ENCODE measurements at places on chromosomes 3 and 15.
A peak's percentile ranks its signal among the peaks of the same experiment; 100 is the strongest.

DNA sequence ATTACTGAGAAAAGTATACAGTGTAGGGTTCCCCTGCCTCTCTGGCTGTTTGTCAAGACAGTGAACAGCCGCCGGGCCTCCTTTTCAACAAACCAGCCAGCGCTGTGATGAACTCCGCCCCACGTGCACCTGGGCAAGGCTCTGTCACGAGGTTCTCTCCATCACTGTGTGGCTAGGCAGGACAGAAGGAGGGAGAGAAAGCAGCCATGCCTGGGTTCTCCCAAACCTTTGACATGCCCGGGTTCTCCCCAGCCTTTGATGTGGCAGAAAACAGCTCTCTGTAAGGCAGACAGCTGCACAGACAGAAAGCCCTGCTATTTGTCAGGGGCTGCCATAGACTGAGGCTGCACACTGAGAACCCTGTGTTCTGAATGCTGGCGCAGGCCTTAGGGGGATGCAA is 101.4 kb upstream of the TRPM1 start:
- no peak for DNase-seq

DNA sequence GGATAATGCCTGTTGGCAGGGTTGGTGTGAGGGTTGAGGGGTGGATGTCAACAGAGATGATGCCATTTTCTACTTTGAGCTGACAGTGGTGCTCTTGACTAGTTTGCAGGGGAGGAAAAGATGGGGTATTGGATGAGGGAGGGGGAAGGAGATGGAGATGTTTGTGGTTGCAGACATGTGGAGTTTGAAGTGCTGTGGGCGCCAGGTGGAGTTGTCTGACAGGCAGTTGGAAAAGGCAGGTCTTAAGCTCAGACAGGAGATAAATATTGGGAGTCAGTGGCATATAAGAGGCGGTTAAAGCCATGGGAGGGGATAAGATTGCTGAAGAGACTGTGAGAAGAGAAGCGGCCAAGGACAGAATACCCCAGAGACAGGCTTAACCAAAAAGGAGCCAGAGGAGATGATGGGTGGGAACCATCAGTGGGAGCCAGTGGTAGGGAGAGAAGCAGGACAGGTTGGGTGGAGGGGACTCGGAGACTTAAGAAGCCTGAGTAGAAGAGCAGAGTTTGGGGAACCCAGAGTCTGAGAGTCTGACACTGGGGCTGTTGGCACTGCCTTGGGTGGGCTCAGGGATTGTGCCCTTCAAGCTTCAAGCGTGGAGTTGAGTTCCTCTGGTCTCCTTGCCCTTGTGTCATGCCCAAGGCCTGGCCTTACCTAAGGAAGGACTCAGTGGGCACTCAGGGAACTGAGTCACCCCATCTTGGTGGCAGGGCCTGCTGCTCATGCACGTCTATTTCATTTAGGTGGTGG is 13.9 kb downstream of the COPG1 start:
- DNase-seq, result no peak

- DNase-seq, result peak; percentile 6
These were observed 34.3 kb downstream of the ASTE1 start for GRCh38 chr3:130992344-130992743.

DNA sequence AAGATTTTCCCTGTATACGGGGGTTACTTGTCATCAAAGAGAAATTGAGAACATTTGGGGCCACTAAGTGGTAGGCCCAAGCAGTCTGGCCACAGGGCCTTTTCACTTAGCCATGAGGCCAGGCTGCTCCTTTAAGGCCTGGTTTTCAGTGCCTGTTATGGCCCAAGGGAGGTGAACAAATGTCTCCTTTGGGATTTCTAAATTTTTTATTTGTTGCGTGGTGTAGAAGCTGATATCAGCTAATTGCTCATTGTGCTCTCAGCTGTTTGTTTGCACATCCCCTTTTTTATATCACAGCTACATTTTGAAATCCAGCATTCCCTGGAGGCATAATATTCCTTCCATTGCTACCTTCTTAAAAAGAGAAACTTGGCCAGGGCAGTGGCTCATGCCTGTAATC is 48.5 kb downstream of the RLBP1 start:
- DNase-seq, result no peak

GRCh38 chr3:78887029-78887428 is 880.8 kb downstream of the ROBO1 start:
- no peak for DNase-seq

GRCh38 chr3:81195478-81195877 is 566.0 kb downstream of the GBE1 start:
- DNase-seq, result no peak

DNA sequence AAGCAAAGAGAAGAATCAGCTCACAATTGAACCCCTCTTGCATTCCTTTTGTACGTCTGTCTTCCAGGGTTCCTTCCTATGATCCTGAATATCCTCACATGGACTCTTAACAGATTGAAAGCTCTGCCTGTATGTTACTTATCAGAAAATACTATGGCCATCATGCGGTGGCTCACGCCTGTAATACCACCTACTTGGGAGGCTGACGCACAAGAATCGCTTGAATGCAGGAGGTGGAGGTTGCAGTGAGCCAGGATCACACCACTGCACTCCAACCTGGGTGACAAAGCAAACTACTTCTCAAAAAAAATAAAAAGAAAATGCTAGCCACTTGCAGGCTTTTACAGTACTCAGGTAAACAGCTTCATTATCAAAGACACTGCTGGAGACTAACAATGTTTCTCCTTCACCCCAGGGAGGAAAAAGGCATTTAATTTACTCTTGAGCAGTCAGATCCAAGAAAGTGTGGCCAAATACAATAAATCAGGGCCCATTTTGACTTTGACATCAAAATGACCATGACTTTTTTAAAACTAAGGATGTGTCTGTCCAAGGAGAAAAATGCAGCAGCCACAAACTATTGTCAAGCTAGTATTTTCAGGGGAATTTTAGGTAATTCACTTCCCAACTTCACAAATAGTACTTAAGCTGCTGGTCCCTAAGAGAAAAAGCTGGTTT is 27.3 kb downstream of the NPTN start:
- no peak for DNase-seq

- no peak for DNase-seq
These were observed 50.6 kb downstream of the GMNC start for GRCh38 chr3:190811775-190812480.

- no peak for DNase-seq
These were observed 13.3 kb downstream of the EIF3J start for GRCh38 chr15:44550256-44550655.

GRCh38 chr15:22799902-22800301 is 13.5 kb downstream of the NIPA1 start:
- DNase-seq, result no peak

DNA sequence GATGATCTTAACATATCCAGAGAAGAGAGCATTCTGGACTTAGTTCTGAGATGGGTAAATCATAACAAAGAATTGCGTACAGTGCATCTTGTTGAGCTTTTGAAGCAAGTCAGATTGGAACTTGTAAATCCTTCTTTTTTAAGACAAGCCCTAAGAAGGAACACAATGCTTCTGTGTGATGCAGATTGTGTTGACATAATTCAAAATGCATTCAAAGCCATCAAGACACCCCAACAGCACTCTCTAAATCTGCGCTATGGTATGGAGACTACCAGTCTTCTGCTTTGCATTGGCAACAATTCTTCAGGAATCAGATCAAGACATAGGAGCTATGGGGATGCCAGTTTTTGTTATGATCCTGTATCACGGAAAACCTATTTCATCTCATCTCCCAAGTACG is 8.6 kb downstream of the KBTBD12 start:
- DNase-seq, result no peak

GRCh38 chr3:73028803-73029202 is 32.2 kb downstream of the PPP4R2 start:
- DNase-seq, result no peak

- DNase-seq, result no peak
These were observed 87.8 kb upstream of the SEC13 start for GRCh38 chr3:10408680-10409079.

GRCh38 chr15:95401587-95401986 is 928.9 kb upstream of the NR2F2 start:
- DNase-seq, result no peak

DNA sequence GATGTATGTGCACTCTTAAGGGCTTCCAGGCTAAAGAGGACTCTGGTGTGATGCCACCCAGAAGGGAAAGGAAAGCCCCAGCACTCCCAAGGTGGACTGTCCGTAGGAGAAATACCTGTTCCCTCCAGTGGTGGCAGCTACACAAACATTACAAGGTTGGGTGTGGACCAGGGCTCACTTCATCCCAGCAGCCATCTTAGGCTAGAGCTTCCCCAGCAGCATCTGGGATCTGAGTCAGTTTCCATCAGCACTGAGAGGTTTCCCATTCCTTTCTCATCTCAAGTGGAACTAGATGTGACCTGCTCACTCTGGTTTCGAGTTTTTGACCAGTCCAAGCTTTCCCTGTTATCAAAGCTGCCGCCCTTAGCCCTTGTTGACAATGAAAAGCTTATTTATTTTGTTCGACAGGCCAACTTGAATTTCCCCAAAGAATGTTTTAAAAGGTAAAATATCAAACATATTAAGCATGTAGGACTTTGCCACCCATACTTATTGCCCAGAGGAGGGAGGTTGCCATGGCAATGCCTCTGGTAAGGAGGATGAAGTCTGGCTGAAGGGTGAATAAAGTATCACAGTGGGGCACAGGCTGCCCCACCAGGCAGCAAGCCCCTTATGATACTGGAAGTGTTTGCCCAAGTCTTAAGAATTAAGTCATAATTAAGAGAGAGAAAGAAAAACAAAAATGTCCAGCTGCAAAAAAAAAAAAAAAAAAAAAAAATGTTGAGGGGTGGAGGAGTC is 28.9 kb downstream of the CLDN18 start:
- DNase-seq, result no peak

- DNase-seq, result no peak
These were observed 39.4 kb upstream of the SNRK start for GRCh38 chr3:43246976-43247375.

- no peak for DNase-seq
These were observed 413.4 kb downstream of the MAGI1 start for GRCh38 chr3:65625305-65625704.

GRCh38 chr15:63933522-63933921 is 99.8 kb upstream of the HERC1 start:
- no peak for DNase-seq

DNA sequence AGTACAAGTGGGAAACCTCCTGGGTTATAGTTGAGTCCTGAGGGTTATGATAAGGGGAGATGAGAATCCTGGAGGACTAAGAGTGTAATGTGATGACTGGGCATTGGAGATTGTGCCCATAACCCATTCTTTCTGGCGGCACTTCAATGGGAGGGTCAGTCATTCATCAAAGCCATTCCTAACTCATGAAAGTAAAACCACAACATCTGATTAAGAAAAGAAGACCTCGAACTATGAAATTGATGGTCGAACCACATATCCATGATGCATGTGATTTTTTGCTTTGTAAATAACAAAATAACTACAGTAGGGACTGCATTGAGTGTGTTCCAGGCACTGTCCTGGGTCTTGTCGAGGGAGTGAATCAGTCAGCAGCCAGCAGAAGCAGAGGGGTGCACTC is 215.1 kb downstream of the SHQ1 start:
- no peak for DNase-seq

DNA sequence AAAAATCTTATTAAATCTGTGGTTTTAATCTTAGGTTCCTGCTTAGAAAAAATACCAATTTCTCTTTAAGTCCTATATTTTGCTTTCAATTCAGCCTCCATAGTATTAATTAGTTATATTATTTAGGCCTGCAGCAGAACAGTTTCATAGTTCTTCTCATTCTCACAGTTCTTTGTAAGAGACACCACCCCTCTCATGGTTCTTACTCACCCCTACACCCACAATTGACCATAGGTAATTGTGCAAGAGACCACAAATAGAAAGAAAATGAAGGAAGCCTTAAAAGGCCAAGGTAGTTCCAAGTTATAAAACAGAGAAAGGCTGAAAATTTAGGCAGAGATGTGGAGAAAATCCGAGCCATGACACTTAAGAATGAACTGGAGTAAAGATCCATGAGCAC is 415.3 kb downstream of the TIGIT start:
- no peak for DNase-seq

- DNase-seq, result no peak
These were observed 66.1 kb downstream of the LSM3 start for GRCh38 chr3:14244521-14245247.

- no peak for DNase-seq
These were observed 627 bp upstream of the PLS1 start for GRCh38 chr3:142595581-142595950.

DNA sequence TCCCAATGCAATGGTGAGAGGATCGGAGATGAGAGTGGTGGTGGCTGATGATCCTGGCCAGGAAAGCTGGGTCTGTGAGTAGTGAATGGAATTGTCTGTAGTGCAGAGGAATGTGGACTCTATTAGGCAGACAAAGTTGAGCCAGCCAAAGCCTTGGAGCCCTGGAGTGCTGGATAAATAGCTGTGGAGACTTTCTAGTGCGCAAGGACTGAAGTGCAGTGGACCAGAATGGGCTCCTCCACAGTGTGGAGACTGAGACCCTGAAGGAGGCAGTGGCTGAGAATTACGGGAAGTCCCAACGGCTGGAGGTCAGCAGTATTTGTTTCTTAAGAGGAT is 874 bp downstream of the ZNF662 start:
- no peak for DNase-seq
